Stimulated activated CD4-positive, alpha-beta T cell treated with anti-CD3 and anti-CD28 coated beads, TNF-alpha, amount 100 ng/mL, for 1 hour (primary cell): ENCODE measurements at places on chromosomes 2 and 18.

GRCh38 chr18:76554547-76555222 lies 59.6 kb upstream of the ZNF516 start:
- DNase-seq = no peak

- DNase-seq = no peak
Observed at GRCh38 chr2:180048251-180048650, 41.2 kb upstream of the CWC22 start.

- no peak for DNase-seq
Observed at GRCh38 chr2:69505710-69506109, 68.5 kb upstream of the NFU1 start.

- no peak for DNase-seq
Observed at GRCh38 chr2:35891936-35892335, 463.6 kb upstream of the CRIM1 start.

- DNase-seq = no peak
Observed at GRCh38 chr2:101720732-101721131, 23.2 kb downstream of the MAP4K4 start.

GRCh38 chr2:10759151-10759714 lies 37.8 kb downstream of the ATP6V1C2 start:
- no peak for DNase-seq
